Activated T-helper 1 cell treated with anti-CD3 and anti-CD28 coated beads, Interleukin-12 subunit alpha, Interleukin-12 subunit beta, Interleukin-2, Interleukin-4 antibody, amounts not matched to agents 30 ng/mL and 10 ng/mL and 1 ng/mL, durations not matched to agents 14 hours and 24 hours and 36 hours (primary cell): ENCODE measurements at places on chromosomes 5 and 9. TPM values are rescaled to one million over a fixed set of nuclear protein-coding genes. Genes with fewer than 3 reads are reported as not detected.

GRCh38 chr5:131250751-131251475 lies 12.9 kb upstream of the CDC42SE2 start:
- DNase-seq = no peak

Gene WNK2
- total RNA-seq = 2.2 and 3.0 TPM in 2 replicates

GRCh38 chr5:19920761-19921160 lies 67.2 kb downstream of the CDH18 start:
- no peak for DNase-seq

- no peak for DNase-seq
Observed at GRCh38 chr5:141508798-141509611, 20.1 kb downstream of the PCDHGC5 start.

DNA sequence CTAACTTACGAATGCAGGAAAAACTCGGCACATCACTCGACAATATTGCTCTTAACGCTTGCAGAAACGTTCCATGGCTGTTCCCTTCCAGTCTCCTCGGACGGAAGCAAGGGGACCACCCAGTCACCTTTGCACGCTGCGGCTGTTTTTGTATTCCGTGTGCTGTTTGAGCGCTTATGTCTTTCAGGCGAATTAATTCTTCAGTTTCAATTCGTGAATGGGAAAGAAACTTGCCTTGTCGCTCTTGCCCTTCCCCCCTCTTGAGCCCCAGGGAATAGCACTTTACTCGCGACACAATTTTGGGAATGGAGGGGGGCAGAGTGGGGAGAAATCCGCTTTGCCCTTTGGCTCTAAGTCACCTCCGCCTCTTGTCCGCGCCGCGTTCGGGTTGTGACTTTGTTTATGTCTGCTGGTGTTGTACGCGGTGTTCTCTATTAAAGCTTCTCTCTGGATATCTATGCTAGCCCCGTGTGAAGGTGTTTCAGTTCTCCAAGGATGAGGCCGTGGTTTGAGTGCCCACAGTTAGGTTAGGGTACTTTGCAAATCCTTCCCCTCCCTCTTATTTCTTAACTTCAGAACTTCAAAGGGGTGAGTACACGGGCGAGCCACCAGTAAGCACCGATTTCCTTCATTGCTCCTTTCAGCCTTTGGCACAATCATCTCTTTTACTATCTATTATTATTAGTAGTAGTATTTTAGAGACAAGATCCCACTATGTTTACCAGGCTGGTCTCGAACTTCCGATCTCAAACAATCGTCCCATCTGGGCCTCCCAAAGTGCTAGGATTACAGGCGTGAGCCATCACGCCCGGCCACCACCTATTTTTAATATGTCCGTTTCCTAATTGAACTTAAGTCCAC lies 2.7 kb downstream of the FOXB2 start:
- DNase-seq = no peak

DNA sequence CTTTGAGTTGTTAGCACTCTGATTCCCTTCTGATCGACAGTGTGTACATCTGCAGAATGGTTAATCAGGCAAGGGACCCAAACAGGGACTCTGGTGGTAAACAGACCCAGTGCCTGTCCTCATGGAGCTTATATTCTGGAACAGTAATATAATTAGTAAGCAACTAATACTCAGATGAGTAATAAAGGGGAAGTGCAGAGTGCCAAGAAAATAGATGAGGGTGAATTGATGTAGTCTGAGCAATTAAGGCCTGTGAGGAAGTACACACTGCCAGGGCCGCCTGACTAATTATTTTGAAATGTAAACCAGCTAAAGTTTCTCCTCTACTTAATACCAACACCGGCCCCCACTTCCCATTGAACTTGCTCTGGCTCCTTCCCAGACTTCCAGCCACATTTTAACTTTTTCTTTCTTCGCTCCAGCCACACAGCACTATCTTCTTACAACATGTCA lies 4.2 kb downstream of the DHX29 start:
- no peak for DNase-seq

GRCh38 chr9:2170722-2171121 lies 155.6 kb downstream of the SMARCA2 start:
- DNase-seq = no peak

DNA sequence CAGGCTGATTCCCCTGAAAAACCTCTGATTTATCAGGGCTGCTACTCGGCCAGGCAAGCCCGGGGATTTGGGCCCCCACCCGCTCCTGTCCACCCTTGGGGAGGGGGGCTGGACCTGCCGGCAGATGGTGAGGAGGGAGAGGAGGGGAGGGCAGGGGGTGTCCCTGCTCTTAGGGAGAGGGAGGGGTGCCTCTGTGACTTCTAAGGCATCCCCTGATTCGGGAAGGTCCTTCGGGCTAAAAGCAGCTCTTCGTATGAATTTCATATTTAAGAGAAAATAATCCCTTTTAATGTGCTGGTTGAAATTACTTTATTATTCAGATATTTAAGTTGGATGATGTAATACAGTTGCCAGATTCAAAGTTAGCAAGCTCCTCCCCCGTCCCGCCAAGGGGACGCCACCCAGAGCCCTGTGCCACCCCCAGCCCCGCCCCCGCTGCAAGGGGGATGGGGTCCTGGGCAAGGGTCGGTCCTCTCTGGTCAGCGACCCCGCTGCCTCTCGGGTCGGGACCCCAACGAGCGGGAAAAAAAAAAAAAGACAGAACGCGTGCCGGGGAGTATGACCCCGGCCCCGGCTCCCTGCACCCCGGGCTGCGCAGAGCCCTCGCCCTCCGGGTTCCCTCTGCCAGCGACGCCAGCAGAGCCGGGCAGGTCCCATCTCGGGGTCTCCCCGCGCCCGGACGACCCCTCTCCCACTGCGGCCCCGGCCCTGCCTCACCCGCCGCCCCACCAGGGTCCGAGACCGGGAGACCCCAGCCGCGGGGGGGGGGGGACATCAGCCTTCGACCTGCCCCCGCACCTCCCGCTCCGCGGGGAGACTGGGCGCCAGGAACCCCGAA lies 12.4 kb downstream of the LHX3 start:
- DNase-seq = no peak

Gene CDX1
- total RNA-seq = not detected in 2 replicates

Gene ZFP2
- total RNA-seq = 0.07 and 0.41 TPM in 2 replicates

- DNase-seq = no peak
Observed at GRCh38 chr5:80973027-80973426, 12.9 kb downstream of the RASGRF2 start.

- DNase-seq = no peak
Observed at GRCh38 chr5:113274836-113275414, 159.9 kb downstream of the TSSK1B start.

GRCh38 chr5:74966141-74967026 lies 86.0 kb downstream of the GCNT4 start:
- DNase-seq = no peak

DNA sequence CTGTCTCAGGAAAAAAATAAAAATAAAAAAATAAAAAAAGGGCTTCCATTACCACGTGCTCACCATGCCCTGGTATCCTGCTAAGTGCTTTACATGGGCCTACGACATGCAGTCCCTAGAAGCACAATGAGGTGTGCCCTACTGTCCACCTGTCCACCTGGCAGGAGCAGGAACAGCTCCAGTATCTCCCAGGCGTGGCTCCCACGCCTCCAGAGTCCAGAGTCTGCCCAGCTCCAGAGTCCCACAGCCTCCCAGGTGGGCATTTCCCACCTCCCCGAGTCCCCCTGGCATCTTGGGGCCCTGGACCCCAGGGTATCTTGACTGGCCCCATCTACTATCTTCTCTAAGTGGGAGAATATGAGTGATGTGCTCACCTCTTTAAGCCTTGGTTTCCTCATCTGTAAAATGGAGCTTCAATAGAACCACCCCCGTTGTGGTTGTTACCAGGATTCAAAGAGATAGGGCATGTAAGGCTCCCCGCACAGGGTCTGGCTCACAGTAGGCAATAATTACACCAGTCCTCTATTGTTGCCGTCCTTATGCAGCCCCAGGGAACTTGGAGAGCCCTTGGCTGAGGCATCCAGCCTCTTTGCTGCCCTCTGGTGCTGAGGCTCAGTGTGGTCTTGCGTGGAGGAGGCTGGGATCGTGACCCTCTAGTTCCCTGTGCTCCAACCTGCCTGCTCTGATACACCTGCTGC lies 8.9 kb downstream of the CXCL14 start:
- DNase-seq = no peak

Gene HAND1
- total RNA-seq = not detected in 2 replicates

DNA sequence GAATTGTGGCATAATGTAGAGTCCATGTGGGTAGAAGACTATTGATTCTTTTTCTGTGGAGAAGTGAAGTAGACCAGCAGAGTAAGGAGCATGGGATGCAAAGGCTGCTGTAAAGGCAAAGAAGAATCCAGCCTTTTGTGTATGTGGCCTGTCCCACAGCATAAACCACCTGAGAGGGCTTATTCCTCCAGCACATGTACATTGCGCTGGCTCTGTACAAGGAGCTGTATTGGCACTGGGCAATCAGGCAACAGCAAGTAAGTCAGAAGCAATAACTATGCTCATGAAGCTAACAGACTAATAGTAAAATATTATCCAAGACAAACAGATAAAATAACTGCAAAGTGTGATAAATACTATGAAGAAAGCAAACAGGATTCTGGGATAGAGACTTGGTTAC lies 86.2 kb downstream of the LURAP1L start:
- DNase-seq = no peak

DNA sequence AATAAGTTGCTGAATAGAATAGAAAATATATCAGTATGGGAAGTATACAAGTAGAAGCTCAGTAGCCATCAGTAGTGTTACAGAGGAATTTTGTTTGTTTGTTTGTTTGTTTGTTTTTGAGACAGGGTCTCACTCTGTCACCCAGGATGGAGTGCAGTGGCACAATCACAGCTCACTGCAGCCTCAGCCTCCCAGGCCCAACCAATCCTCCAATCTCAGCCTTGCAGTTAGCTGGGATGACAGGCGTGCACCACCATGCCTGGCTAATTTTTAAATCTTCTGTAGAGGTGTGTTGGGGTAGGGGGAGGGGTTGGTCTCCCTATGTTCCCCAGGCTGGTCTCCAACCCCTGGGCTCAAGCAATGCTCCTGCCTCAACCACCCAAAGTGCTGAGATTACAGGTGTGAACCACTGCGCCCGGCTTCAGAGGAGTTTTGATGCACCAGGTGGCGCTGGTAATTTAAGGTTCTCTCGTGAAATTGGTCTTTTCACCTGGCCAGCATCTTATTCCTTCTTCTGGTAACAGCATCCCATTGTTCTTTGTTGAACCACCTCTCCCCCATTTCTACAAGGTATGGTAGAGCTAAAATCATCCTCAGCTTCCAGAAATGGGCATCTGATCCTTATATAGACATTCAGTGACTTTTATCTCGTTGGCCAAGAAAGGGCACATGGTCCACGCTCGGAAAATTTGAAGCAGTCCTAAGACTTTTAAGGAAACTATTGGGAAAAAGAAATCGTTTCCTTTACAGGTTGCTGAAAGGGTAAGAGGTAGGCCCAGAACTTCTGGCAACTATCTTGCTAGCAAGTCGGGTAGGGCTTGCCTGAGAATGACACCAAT lies 157.1 kb downstream of the ARRDC3 start:
- DNase-seq = peak; percentile 33

DNA sequence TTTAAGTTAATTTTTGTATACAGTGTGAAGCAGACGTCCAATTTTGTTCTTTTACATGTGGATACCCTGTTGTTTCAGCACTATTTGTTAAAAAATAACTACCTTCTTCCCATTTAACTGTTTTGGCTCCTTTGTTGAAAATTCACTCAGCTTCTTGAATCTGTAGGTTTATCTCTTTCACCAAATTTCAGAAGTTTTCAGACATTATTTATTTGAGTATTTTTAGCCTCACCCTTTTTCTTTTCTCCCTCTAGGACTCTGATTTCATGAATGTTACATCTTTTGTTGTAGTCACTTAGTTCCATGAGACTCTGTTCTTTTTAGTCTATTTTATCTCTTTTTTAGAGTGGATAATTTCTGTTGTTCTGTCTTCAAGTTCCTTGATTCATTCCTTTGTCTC lies 4.6 kb upstream of the TNPO1 start:
- DNase-seq = no peak
